Kidney (tissue), 22 donors: ENCODE measurements at places on chromosomes 7 and 10.

DNA sequence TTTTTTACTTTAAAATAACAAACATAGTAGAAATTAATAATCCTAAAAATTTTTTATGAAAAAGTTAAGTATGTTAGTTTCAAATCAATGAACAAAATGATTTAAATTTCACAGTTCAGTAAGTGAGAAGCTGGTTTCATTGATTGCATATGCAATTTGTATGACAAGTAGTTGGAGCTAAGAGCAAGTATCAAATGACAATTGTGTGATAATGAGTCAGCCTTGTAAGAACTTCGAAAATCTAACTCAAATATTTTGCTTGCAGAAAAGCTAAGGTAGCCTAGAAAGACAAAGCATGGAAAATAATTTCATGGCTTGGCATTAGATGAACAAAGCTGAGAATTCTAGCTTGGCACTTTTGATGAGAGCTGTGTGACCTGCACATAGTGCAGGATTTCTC, 111.5 kb downstream of the HDAC9 start:
- DNase-seq: no peak

GRCh38 chr10:2893158-2893845, 174.0 kb upstream of the PFKP start:
- DNase-seq: no peak

DNA sequence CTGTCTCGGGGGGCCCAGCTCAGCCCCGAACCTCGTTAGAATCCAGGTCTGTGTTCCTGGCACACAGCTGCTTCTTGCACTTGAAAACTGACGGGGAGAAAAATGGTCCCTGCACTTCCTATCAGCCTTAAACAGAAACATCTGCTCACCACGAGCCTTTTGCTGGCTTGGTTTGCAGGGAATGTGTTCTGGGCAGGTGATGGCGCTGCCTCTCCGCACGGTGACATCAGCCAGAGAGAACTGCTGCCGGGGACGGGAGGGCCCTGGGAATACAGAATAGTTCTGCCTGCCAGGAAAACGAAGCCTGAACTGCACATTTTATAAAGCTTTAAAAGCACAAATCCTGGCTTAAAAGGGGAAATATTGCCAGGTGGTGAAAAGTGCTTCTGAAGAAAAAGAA, 622.5 kb downstream of the TYW1 start:
- DNase-seq: peak; percentile 57

- DNase-seq: peak; percentile 27
Measured at GRCh38 chr7:102463841-102464576, 654 bp downstream of the ALKBH4 start.

DNA sequence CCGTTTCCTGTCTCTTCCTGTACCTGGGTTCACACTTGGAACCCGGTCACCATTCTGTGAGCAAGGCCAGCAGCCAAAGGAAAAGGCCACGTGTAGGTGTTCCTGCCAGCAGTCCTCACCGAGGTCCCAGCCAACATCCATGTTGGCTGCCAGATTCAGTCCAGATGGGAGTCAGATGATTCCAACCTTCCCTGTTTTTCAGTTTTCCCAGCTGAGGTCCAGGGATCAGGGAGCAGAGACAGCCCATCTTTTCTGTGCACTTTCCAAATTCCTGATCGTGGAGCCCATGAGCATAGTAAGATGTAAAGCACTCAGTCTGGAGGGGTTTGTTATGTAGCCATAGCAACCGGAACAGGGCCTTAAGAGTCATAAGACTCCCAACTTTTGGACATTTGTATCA, 3.9 kb upstream of the PVRIG start:
- no peak for DNase-seq

DNA sequence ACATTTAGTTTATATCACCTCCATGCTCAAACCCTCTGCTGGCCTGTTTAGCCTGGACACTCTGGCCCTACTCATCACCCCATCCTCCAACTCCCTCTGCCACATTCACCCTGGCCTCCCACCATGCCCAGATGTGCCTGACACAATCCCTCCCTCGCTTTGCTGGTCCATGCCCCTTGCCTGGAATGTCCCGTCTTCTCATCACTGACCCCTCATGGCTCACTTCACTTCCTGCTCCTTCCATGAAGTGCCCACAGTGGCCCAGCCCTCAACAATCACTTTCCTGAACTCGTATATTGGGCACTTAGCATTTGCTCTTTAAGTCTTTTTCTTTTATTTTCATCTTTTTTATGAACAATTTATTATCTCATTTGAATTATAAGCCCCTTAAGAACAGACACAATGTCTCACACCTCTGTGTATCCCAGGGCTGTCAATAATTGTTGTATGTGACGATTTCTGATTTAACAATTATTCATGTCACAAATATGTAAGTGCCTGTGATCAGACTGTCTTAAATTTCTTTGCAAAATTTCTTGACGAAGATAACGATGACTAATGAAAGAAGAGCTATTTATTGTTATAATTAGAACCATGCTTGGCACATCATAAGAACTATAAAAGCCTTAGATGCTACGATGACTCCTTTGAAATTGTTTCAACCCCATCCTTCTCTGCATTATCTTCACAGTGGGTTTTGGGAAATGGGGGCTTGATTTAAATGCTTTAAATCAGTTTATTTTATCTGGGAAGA, 209.9 kb upstream of the YAE1 start:
- DNase-seq: no peak

- DNase-seq: peak; percentile 93
Measured at GRCh38 chr7:129829737-129830631, 122.8 kb downstream of the UBE2H start.

DNA sequence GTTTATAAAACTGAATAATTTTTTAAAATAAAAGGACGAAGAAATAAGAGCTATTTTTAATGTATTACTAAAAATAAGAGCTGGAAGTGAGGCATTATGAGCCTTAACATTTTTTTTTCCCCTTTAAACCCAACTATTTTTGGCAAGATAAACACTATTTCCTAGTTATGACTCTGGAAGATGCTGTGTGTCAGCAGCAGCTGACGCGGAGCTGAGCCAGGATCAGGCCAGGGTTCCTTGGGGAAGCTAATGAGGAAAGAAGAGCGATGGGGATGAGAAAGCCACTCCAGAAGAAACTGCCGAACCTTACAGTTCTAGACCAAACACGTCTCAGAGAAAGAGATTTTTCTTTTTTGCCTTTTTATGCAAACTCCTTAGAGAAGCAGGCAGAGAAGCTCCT, 85.9 kb downstream of the USP6NL start:
- no peak for DNase-seq

- DNase-seq: no peak
Measured at GRCh38 chr10:124990671-124991625, 49.0 kb downstream of the ZRANB1 start.

- no peak for DNase-seq
Measured at GRCh38 chr7:36994456-36995112, 270.3 kb upstream of the AOAH start.

GRCh38 chr10:86124734-86125133, 241.9 kb downstream of the GRID1 start:
- DNase-seq: no peak

- no peak for DNase-seq
Measured at GRCh38 chr10:62562101-62562500, 187.9 kb downstream of the ZNF365 start.

DNA sequence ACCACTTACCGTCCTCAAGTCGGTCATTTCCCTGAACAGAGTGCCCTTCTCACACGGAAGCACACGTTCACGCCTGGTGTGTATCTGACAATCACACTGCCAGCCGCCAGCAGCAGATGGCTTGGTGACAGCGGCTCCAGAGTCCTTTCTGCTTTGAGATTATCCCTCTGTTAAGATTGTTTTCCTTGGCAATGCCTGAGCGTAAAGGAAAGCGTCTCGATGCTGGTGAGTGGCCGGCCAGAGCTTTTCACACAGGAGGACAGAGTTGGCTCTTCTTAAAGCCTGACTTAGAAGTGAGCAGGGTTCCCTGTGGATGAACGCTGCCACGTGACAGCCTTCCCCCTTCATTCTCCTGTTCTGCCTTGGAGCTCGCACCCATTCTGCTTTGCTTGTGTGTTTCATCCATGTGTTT, 22.1 kb upstream of the PRKAR1B start:
- peak; percentile 59 for DNase-seq

DNA sequence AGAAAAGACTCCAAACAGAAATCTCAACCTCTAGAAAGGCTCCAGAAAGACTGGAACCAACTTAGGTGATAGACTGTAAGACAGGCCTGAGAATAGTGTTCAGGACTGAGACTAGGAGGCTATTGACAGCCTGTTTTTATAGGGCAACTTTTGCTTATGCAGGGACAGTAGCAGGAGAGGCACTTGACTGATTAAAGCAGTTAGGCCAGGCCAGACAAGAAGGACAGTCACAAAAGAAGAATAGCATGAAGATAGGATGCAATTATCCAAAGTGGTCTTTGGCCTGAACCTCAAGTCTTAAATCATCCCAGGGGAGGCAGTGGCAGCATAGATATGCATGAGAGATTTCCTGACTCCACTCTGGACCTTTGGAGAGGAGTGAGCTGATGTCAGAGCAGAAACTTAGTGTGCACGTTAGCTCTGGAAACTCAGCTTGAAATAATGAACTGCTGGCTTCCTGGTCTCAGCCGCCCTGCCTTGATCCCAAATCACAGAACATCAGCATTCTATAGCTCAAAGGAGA, 290.6 kb downstream of the SORCS3 start:
- DNase-seq: peak; percentile 85

GRCh38 chr10:80081801-80082750, 3.6 kb downstream of the TMEM254 start:
- DNase-seq: no peak

DNA sequence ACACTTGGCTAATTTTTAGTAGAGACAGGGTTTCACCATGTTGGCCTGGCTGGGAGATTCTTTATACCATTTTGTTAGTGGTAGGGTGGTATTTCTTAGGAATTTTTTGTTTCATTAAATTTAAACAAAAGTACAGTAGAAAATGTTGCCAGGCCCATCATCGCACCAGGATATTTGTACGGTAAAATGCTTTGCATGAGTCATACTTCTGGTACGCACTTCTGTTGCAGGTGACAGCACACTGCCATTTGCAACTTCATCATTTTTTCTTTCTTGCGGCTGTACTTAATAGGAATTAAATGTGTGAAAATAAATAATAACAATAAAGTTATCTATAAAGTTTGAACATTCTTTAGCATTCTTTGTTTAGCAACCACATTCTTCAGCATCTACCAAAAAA, 195.6 kb downstream of the SKAP2 start:
- no peak for DNase-seq

- no peak for DNase-seq
Measured at GRCh38 chr7:131390275-131390674, 62.6 kb downstream of the MKLN1 start.

DNA sequence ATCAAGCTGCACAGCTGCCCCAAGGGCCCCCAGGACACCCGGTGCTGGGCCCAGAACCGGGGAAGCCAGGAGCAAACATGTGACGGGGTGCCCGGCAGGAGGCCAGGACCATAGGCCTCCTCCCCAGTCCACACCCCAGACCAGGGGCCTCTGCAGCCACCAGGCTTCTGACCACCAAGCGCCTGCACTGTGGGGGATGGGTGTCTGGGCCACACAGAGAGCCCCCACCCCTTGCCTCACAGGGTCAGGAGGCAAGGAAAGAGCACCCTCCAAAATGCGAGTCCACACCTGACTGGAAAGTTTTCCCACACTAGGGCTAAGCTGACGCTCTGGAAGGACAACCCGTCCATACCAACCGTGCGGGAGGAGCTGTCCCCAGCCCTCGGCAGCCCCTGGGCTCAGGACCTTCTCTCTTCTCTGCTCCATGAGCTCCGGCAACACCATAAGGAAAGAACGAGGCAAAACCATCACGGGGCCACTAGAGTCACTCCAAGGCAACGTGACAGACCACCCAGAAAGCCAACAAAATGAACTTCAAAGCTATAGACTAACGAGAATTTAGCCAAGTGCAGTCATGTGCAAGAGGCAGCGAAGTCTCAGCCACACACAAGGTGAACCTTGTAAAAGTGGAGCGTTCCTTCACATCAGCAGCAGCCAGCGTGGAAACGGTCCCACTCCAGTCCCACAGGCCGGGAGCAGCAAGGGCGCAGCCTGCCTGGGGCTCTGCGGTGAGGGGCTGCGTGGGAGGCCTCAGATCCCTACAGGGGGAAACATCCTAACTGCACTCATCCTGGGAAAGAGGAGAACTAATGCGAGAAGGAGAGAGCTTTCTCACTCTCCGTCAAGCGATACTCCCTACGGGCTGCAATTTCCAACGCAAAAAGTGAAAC, 5.1 kb downstream of the STK32C start:
- no peak for DNase-seq

GRCh38 chr7:136523571-136523970, 344.9 kb upstream of the CHRM2 start:
- no peak for DNase-seq

DNA sequence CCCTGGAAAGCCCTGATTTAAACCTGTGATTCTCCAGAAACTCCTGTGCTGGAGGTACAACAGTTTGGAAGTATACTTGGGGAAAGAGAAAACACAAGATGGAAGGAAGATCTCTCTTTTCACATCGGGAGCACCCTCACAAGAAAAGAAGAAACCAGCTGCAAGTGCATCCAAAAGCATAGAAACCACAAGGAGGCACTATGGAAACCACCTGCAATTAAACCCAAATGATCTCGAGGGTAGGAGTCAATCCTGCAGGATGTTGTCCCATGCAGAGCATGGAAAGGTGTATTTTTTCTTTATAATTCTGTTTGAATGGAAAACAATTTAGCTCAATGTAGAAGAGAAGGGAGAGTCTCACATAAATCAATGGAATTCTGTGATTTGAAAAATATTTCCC, 210.5 kb downstream of the TWIST1 start:
- no peak for DNase-seq

DNA sequence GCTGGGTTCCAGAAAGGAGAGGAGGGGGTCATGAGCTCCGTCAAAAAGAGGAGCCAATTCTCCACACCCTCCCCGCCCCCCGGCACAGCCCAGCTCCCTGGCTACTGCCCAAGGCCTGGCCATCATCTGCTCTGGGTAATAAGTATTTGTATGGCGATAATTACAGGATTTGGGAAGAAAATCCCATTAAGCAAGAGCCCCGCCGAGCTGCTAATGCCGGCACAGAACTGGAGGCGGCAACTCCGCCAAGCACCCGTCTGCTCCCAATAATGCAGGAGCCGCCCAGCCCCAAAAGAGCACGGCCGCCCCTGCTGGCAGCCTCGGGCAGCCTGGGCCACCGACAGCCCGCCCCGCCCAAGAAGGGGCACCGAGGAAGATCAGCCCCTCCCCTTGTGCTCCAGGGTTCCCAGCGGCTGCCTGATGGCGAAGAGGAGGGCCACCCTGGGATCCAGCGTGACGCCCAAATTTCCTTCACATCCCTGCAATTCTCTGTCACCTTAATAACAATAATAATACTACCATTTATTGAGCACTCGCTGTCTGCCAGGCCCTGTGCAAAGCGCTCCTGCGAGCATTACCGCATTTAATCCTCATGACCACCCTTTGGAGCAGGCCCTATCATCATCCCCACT, 5.9 kb downstream of the SLIT1 start:
- peak; percentile 53 for DNase-seq
